ENCODE measurements at places on chromosomes 11 and 22. TPM values are rescaled to one million over a fixed set of nuclear protein-coding genes. Genes with fewer than 3 reads are reported as not detected.

OR51G2 gene
- total RNA-seq: not detected

GRCh38 chr11:101916422-101916821 lies at the start of gene ANGPTL5:
Gene ANGPTL5, minus strand, starts transcription at chr11:101916522. Its CDS starts 8,613 bp downstream, at chr11:101907909.
- no peak for DNase-seq

DNA sequence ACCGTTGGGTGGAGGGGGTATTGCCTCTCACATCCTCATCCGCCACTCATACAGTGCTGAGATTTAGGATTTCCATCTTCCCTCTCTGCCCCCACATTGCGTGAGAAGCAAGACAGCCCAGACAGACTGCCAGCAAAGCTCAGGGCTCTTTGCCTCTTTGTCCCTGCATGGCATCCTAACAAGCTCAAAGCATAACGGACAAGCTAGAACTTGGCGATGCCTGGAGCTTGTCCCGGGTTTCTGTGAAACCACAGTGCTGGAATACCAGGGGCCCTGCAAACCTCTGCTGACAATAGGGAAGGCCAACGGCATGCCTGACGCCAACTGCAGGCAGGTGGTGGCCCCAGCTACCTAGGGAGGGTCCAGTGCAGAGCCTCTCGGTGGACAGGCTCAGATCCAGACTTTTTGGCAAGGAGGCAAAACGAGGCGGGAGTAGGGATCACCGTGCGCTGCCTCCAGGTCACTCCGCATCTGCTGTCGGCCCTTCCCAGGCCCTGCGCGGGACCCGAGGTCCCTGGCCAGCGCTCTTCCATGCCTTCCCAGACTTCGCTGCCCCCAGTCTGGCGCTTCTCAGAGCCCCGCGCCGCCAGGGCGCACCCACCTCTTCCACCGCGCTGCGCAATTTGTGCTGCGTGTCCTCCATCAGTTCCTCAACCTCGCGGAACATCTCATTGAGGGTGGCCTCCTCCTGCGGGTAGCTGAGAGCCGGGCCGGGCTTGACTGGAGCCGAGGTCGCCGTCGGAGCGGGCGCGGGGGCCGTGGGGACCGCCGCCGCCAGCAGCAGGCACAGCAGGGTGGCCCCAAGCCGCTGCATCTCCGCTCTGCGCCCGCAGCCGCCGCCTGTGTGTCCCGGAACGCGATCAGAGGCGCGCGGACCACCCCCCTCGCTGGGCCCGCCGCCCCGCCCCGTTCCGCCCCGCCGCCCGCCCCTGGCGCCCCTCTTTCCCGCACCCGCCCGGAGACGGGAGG lies at the start of gene DKK3:
TSS of gene DKK3 (minus strand) at position 858 of the 969 bp plus-strand sequence. CDS start at position 814, 44 bp downstream.
- DNase-seq: no peak

ANO3 gene
- 0.53 TPM for total RNA-seq

- DNase-seq: no peak
These were observed 34.7 kb downstream of the SNX19 start for GRCh38 chr11:130881475-130882137.

DNA sequence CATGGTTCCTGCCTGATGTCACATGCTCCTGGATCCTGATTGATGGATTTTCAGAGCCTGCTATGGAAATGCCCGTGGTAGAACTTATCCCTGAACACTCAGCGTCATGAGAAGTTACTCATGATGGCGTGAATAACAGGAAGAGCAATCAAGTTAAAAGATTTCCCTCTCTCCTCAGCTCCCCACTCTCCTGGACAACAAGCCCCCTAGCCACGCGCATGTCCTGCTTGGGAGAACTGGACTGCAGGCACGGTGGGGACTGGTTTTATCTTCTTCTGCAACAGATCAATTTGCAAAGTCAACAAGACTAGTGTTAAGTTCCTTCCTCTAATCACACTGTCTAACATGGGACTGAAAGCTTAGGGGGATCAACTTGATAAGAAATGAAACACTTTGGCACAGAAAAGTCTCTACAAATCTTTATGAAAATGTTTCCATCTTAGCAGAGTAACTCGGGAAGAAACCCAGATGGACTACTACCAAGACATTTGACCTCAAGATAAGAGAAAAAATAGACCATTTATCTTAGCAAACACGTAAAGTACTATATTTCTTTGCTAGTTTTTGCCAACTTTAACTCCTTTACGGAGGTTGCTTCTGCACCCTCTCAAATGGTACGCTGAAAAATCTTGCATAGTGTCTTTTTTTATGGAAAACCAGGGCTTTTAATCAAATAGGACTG lies 27.6 kb downstream of the POU2AF1 start:
- DNase-seq: no peak
